ENCODE measurements at places on chromosomes 6 and 20.

- DNase-seq: no peak
These were observed 106.6 kb downstream of the ADGRG6 start for GRCh38 chr6:142408409-142408808.

DNA sequence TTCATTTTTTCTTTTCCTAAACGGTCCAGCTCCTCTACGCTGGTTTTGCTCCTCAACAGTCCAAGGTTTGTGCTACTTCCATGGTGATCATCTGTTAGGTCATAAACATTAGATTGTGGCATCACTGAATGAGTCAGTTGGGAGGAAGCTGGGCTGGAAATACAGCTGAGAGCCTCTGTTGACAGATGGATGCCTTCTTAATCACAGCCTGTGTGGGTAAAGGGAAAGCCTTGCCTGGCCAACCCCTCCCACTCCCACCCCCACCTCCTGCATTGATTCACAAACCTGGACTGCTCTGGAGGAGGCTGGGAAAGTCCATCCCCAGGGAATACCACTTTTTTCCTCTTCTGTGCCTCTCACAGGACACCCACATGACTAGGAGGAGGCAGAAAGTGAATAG, 180.6 kb upstream of the CCN2 start:
- no peak for DNase-seq

GRCh38 chr6:26571592-26572296, 25.0 kb upstream of the ABT1 start:
- DNase-seq: peak; percentile 92

- no peak for DNase-seq
These were observed 499.4 kb upstream of the NOX3 start for GRCh38 chr6:155955038-155955437.

GRCh38 chr6:10411131-10411970, 3.5 kb downstream of the TFAP2A start:
- DNase-seq: no peak

GRCh38 chr6:168105813-168106632, 27.0 kb upstream of the FRMD1 start:
- DNase-seq: no peak

GRCh38 chr6:157283330-157283898, 39.9 kb downstream of the TMEM242 start:
- DNase-seq: no peak

DNA sequence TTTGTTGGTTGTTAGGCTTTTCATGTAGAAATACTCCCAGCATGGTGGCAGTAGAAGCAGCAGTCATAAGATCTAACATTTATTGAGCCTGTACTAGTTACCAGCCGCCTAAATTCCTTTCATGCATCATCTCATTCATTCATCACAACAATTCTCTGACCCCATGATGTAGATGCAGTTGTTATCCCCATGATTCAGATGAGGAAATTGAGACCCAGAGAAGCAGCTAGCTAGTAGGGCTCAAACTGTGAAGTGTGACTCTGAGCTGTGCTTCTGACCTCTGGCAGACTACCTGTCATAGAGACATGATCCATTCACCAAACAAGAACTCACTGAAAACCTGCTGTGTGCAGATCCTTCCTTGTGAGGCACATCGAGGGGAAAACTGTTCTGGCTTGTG, 16.9 kb downstream of the RREB1 start:
- no peak for DNase-seq
